ENCODE measurements at places on chromosomes 6 and 20.

- DNase-seq: no peak
Measured at GRCh38 chr6:145652572-145652971, 82.7 kb downstream of the EPM2A start.

GRCh38 chr6:83511901-83512681 lies at the start of gene PRSS35:
Gene PRSS35, plus strand, starts transcription at chr6:83512534. Its CDS starts 10,908 bp downstream, at chr6:83523442.
- DNase-seq: peak; percentile 62

DNA sequence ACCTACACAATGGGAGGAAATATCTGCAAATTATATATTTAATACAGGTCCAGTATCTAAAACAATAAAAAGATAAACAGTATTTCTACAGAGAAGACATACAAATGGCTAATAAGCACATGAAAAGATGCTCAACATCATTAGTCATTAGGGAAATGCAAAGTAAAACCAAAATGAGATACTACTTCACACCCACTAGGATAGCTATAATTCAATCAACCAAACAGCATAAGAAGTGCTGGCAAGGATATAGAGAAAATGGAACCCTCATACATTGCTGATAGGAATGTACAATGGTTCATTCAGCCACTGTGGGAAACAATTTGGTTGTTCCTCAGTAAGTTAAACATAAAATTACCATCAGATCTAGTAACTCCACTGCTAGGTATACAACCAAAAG lies 48.7 kb downstream of the NUDT3 start:
- DNase-seq: no peak

- no peak for DNase-seq
Measured at GRCh38 chr20:4828830-4829513, 107.3 kb downstream of the PRND start.

GRCh38 chr6:153872946-153873345 lies 166.1 kb upstream of the OPRM1 start:
- no peak for DNase-seq

GRCh38 chr20:5863040-5863833 lies 87.1 kb downstream of the TRMT6 start:
- no peak for DNase-seq

DNA sequence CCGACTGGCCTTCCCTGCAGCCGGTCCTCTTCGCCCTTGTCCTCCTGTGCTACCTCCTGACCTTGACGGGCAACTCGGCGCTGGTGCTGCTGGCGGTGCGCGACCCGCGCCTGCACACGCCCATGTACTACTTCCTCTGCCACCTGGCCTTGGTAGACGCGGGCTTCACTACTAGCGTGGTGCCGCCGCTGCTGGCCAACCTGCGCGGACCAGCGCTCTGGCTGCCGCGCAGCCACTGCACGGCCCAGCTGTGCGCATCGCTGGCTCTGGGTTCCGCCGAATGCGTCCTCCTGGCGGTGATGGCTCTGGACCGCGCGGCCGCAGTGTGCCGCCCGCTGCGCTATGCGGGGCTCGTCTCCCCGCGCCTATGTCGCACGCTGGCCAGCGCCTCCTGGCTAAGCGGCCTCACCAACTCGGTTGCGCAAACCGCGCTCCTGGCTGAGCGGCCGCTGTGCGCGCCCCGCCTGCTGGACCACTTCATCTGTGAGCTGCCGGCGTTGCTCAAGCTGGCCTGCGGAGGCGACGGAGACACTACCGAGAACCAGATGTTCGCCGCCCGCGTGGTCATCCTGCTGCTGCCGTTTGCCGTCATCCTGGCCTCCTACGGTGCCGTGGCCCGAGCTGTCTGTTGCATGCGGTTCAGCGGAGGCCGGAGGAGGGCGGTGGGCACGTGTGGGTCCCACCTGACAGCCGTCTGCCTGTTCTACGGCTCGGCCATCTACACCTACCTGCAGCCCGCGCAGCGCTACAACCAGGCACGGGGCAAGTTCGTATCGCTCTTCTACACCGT lies 6.1 kb downstream of the UBD start:
- DNase-seq: peak; percentile 67

- no peak for DNase-seq
Measured at GRCh38 chr6:8535519-8535918, 100.2 kb upstream of the SLC35B3 start.

DNA sequence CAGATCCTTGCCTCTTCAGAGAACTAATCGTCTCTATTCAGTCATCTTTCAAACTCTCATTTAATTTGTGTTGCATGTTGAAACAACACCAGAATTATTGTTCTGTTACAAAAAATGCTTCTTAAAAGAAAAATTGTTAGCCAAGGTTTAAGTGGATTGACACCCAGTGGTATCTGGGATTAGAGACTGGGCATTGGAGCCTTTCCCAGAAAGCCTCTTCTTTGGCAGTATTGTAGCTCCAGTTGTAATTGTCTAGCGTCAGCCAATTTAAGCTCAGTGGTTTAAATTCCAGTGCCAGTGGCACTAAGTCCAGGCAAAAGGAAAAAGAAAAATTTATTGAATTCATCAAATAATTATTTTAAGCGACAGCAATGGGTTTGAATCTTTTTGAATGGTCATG lies 801 bp downstream of the CCDC28A start:
- DNase-seq: no peak

GRCh38 chr6:40535819-40536380 lies 51.3 kb downstream of the LRFN2 start:
- DNase-seq: no peak

- DNase-seq: no peak
Measured at GRCh38 chr20:11323816-11324215, 593.9 kb upstream of the BTBD3 start.

DNA sequence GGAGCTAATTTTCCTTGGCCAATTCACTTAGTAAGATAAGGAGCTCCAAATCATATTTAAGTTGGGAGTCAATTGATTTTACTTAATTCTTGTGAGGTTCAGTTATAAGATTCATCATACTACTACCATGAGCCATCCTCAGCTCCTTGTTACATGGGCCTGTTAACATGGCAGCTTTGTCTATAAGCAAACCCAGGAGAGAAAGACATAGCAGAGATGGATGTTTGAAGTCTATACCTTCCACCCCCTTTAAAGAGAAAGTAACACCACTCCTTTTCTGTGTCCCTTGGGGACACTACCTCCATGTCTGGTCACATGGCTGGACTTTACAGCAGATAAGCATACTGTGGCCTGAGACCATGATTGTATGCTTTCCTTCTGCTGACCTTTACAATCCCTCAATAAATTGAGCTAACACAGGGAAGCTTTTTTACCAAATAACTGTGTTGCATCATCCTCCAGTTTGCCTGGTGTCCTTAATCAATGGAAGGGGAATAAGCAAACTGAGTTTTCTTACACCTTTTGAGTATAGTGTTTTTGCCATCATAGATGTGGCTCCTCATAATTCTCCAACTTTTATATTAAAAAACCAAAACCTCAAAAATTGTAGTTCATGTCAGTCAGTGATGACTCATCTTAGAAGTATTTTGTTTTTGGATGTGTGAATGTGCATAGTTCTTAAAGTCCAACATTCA lies 9.8 kb upstream of the ZNFX1 start:
- DNase-seq: no peak

DNA sequence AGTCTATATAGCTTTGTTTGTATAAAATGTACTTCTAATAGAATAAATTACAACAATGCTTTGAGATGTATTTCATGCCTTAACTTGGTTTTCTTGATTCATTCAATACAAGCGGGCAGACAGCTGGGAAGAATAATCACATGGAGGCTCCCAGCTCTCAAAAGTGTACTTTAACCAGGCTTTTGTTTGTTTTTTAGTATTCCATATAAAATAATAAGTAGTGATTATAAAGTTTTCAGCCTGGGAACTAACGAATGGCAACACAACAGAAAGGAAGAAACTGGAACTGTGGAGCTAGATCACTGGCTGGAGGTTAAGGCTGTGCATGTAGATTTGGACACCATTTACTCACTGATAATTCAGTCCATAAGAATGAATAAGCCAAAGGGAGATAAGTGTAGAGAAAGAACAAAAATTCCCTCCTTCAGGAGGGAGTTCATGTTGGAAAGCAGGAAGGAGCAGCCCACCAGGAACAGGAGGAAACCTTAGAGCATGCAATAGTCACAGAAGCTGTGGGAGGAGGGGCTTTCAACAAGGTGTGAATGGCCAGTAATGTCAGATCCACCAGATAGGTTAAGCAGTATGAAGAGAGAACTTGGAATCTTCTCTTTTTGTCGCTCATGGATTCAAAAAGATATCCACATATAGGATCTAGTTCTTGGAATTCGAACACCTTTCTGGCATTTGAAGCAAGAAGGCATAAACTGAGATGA lies 41.2 kb upstream of the SLC35D3 start:
- no peak for DNase-seq

GRCh38 chr6:112130878-112131277 lies 43.5 kb downstream of the FAM229B start:
- DNase-seq: no peak

DNA sequence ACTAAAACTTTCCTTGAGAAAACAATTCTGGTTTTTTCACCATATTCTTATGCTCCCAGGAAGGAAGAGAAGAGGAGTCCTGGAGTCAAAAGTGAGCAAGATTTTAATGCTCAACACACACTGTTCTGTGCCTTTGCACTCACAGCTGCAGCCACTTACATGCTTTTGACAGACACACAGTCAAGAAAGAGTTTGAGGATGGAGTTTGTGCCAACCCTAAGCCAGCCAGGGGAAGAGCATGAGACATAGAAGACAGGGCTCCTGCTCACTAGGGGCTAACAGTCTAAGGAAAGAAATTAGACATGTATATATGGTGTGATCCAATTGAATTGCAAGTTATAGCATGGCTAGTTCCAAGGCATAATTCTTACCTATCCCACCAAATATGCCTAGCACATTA lies 37.1 kb upstream of the IL17A start:
- DNase-seq: no peak

DNA sequence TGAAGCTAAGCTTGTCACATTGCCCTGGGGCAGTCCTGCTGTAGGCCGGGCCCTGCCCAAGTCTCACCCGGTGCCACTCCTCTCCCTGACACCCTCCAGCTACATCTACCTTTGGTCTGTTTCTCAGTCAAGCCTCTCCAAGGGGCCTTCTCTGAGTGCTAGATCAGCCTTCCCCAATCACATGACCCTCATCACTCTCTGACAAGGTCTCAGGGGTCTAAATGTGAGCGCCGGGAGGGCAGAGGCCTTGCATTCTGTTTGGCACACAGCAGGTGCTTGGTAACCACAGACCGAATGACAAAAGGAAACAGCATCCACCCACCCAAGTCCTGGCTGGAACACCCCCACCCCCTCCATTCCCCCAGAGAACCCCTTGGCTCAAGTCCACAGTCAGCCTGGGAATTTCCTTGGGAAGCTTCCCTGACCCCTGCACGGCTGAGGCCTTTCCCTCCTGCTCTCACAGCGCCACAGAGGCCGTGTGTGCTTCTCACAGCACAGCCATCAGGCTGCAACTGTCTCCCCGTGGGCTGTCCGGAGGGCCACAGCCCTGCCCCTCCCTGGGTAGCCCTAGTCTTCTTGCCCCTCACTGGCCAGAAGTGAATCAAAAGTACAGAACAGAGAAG lies 32.9 kb downstream of the PKIG start:
- no peak for DNase-seq

DNA sequence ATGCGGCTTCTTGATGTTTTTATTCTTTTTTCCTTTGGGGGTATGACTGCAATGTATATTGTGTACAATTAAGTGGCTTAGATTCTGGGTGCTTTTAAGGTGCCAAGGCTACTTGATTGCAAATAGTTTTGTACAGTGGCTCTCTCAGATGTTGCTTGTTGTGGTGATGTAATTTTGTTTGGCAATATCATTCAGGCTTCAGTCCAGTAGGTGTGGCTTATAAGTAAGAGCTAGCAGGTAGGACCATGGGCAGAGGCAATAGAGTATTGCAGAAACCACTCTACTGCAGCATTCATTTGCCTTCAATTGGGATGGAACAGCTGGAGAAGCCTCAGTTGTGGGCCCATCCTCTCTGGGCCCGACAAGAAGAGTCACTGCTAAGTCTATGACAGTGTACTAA lies 407.9 kb upstream of the MAN1A1 start:
- DNase-seq: no peak

- no peak for DNase-seq
Measured at GRCh38 chr6:159119791-159120190, 49.4 kb upstream of the FNDC1 start.

GRCh38 chr6:111623046-111623718 lies 17.5 kb upstream of the TRAF3IP2 start:
- DNase-seq: peak; percentile 42

GRCh38 chr20:62342910-62343309 lies 24.2 kb downstream of the LAMA5 start:
- no peak for DNase-seq

DNA sequence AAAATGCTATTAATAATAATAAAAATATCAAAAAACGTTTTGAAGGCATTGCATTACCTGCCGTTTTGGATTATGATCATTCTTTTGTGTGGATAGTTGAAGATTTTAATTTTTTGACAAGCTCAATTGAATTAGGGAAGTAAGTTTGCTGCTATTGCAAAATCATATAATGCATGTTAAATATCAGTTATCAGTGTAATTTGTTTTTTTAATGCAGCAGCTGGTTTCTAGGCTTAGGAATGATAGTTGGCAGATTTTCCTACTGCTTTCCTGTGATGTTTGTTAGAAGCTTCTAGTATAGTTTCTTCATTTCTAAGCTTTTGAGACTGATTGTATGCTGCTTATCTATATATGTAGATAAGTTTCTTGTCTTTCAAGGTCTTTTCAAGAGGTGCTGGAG lies 99.0 kb downstream of the JARID2 start:
- DNase-seq: no peak

- DNase-seq: no peak
Measured at GRCh38 chr20:56316051-56316450, 42.7 kb upstream of the FAM210B start.

DNA sequence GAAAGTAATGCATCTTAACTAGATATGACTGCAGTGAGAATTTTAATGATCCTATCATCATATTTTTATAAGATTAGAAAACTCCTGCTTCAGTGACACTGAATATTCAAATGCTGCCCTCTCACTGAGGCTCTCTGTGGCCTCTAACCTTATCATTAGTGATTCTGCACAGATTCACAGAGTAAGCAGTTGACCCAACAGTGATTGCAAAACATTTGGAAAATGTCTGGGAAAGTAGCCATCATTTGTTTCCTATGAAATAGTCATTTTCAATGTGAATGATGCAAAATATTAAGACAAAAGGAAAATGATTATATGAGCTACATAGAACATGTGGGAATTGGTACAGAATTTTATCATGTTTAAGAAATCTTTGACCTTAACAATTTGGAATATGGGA lies 210.3 kb downstream of the TBX18 start:
- no peak for DNase-seq

- no peak for DNase-seq
Measured at GRCh38 chr20:18650224-18650623, 62.4 kb downstream of the DTD1 start.
